ENCODE measurements at places on chromosomes 5 and 9.

- DNase-seq, result no peak
Measured at GRCh38 chr5:139709582-139710318, 61.6 kb downstream of the CXXC5 start.

DNA sequence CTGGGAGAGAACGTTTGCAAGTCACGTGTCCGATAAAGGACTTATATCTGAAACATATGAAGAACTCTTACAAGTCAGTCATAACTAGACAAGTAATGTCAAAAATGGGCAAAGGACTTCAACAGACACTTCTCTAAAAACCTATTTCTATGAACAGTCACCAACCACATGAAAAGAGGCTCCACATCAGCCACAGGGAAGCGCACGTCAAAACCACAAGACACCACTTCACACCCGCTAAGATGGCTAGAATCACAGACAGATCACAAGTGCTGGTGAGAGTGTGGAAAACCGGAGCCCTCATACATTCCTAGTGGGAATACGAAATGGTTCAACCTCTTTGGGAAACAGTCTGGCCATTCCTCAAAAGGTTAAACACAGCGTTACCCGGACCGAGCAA lies 11.5 kb upstream of the CARD9 start:
- no peak for DNase-seq

DNA sequence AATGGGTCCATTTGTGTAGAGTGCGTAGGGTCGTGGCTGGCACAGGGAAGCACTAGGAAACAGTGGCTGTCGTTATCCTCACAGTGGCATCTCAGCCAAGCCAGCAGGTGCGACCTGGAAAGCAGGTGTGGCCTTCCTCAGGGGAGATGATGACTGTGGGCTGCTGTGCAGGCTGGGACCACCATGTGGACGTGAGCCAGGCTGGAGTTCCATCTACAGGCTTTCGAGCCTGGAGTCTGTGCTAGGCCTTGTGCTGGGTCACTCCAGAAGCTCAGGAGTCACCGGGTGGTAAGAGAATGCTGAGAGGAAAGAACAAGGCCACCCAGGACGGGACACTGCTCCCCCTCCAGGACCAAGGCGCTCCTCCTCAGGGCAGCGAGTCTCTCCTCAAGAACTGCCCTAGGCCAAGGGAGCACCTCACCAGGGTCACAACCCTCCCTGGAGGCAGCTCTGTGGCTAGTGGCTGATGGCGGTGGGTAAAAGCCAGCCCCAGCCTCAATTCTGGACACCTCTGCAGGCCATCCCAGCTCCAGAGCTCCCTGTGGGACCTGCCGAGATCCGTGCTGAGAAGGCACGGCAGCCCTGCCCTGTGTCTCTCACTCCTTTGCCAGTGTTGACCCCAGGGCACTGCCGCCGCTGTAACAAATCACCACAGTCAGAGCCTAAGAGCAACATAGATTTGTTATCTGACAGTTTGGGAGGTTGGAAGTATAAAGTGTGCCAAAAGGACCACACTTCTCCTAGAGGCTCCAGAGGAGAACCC lies 36.0 kb downstream of the WHRN start:
- no peak for DNase-seq

DNA sequence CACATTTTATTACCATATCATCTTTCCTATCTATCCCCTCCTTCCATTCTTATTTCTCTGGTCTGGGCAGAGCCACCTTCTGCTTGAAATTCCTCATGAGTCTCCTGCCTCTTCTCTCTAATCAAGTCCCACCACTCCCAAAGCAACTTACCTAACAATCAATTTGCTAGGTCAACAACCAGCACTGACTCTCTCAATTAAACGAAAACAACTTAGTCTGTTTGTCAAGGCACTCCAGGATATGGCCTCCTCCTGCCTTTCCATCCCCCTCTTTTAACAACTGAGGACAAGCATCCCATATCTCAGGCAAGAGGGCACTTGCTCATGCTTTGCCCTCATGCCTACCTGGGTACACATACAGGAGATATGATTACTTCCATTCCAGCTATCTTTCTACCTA lies 47.4 kb downstream of the HCN1 start:
- no peak for DNase-seq

GRCh38 chr5:143170104-143170503 lies 233.4 kb downstream of the NR3C1 start:
- no peak for DNase-seq

DNA sequence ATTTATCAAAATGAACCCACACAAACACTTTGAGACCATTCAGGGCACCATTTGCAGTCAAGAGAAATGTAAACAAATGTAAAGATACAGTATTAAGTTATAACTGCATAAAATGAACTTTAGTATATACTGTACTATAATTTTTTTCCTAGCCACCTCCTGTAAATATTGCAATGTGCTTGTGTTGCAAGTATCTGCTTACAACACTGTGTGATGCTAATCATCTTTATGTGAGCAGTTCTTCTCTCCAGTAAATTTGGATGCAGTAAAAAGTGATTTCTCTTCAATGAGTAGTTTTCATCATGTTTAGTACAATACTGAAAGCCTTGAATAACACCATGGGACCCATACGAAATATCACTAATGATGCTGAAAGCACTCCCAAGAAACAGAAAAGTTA lies 9.4 kb downstream of the G3BP1 start:
- DNase-seq, result no peak

- DNase-seq, result no peak
Measured at GRCh38 chr5:111746791-111747190, 10.2 kb downstream of the NREP start.

- DNase-seq, result no peak
Measured at GRCh38 chr9:98917746-98918487, 25.8 kb upstream of the COL15A1 start.

GRCh38 chr5:122142480-122143164 lies 13.3 kb downstream of the ZNF474 start:
- DNase-seq, result no peak

- no peak for DNase-seq
Measured at GRCh38 chr9:86827893-86828292, 119.4 kb downstream of the GAS1 start.

DNA sequence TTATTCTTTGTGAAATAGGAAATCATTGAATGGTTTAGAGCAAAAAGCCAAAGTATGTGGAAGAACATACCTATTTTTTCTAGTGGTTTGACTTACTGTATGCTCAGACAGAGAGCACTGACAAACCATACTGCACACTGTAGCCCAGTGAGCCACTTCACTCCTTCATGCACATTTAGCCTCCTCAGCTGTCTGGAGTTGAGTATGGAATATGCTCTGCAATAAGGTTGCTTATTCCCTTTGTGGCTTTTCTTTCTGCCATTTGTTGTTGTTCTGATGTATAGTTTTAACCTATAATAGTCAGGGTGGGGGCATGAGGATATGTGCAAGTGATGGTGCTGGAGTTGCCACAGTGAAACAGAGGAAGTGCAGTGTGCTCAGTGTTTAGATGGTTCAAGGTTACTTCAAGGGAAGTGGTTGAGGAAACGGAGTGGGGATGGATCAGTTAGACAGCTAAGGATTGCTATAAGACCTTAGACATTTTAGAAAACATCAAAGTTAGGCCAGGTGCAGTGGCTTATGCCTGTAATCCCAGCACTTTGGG lies 100.7 kb downstream of the CDC42SE2 start:
- no peak for DNase-seq

GRCh38 chr9:114072184-114073140 lies 5.6 kb downstream of the AMBP start:
- DNase-seq, result peak; percentile 57

DNA sequence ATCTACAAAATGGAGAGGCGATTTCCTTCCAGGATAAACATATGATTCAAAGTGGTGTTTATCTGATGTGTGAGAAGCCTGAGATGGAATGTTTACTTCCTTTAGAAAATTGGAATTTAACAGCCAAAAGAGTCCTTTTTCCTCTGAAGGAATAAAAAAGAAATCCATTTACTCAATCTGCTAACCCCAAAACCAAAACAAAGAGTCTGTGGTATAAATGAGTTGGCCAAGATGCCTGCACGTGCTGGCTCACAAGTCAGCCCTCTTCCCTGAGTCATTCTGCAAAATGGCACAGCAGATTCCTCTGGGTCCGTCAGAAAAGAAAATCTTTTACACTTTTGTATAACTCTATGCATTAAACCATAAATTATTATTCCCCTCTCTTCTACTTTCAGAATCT lies 60.8 kb downstream of the EBF1 start:
- DNase-seq, result no peak

DNA sequence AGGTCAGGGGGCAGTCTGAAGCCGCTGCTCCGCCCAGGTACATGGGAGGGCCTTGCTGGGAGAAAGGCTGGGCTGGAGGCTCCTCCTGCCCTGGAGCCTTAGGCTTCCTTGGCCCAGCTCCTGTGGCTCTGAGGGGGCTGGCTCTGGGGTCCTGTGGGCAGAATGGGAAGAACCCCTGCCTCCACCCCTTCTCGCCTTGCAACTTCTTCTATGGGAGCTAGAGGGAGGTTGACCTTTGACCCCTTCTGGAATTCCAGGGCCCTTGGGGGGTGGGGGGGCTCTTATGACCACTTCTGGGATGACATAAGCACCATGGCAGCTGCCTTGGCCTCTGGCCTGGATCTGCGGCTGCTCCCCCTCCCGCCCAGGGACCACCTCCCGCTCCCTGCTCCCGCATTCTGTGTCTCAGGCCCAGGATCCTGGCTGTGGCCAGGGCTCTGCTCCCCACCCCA lies 32.2 kb downstream of the IER5L start:
- no peak for DNase-seq

DNA sequence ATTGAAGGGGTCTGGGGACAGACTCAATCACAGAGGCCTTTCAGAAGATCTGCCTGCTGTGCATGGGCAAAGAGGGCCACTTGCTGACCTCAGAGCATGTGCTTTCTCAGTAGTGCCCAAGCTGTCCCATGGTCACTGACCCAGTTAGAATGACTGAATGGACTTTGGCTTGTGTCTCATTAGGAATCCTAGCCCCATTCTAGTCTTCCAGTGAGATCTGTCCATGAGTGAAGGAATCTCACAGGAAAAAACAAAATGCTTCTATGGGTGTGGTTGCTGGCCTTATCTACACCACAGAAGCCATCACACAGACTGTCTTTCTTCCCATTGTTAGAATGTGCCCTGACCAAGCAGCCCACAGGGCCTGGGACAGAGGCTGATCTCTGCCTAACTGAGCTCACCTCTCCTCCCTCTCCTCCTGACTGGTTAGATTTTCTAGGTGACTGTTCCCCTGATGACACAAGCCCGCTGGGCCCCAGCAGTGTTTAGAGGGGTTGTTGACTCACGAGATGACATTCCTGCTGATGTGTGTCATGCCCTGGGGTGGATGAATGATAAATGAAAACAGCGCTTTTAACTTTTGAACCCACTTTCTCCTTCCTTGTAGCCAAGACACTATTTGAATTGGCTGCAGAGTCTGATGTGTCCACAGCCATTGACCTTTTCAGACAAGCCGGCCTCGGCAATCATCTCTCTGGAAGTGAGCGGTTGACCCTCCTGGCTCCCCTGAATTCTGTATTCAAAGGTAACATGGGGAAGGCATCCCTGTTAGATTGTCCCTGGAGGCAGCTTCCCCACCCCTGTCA lies 24.8 kb downstream of the TGFBI start:
- DNase-seq, result no peak

- DNase-seq, result no peak
Measured at GRCh38 chr9:89919171-89919681, 314.4 kb downstream of the GADD45G start.

DNA sequence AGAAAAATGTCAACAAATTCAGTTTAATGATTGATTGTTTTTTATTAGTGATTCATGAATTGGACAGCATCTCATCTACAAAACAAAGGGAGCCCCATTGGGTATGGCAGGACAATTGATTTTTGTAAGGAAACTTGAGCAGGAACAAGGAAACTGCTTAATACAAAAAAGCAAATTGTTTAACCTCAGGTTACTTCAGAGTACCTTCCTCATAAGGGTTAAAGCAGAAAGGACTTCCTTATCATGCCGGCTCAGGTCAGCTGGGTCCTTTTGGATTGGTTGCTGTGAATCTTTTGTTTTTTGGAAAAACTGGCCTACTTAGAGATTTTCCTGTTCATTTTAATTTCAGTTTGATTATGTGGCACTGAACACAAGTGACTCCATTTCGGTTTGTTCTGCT lies 211.8 kb downstream of the ARRDC3 start:
- no peak for DNase-seq

DNA sequence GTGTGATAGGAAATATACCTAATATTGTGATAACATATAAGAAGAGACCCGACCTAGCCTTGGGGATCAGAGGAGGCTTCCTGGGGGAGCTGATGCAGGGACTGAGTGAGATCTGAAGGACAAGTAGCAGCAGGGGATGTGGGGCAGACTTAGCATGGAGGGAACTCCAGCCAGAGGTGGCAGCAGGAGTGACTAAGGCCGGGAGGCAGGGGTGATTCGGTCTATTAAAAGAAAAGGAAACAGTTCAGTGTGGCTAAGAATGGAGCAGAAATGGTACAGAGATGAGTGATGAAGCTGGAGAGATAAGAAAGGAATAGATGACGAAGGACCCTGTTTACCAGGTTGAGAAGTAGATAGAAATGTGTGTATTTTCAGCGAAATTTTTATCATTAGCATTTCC lies 408.8 kb downstream of the ENC1 start:
- DNase-seq, result no peak

GRCh38 chr5:79032031-79032695 lies 37.3 kb downstream of the DMGDH start:
- DNase-seq, result no peak

DNA sequence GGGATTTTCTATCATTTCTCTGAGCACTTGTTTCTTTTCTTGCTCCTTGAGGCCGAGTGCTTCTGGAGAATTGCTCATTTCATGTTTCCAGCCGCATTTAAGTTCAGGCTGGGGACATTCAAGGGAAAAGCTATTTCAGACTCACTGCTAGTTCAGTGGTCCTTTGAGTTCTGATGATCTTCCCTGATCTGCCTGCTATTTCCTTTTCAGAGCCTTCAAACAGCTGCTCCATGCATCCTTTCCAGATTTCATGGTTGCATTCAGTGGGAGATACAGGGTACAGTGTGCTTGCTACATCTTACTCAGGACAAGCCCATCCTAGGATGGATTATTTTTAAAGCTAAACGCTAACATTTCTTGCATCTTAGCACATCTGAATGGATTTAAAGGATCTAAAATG lies 14.7 kb downstream of the NDUFS4 start:
- DNase-seq, result no peak

GRCh38 chr5:135876146-135876545 lies 19.5 kb downstream of the IL9 start:
- no peak for DNase-seq

Data from cerebellar nuclear complex (tissue), 1 donor.